D341Med (cell line): ENCODE measurements at places on chromosomes 1 and 21.

- DNase-seq = no peak
Observed at GRCh38 chr1:185646202-185646683, 87.9 kb upstream of the HMCN1 start.

GRCh38 chr1:18110598-18110939, 3.0 kb downstream of the IGSF21 start:
- no peak for DNase-seq

GRCh38 chr1:47725511-47725991, 271.6 kb downstream of the TRABD2B start:
- DNase-seq = no peak

DNA sequence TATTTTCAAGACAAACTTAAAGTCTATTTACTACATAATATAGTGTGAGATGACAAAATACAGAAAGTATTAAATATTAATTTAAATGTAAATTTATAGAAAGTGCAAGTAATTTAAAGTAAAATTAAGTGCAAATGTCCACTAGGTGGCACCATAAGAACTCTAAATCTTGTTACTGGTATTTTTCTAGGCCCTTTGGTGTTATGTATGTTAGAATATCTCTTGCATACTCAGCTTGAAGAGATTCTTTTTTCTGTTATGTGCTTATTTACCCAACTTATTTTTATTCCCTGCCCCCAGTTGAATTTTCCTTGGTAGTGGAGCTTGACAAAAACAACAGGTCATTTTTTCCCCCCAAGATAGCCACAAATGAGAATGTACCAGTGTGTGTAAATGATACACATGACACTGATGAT, 71.5 kb downstream of the RPS6KC1 start:
- no peak for DNase-seq

- DNase-seq = no peak
Observed at GRCh38 chr1:220786057-220786336, 716 bp upstream of the MTARC1 start.

DNA sequence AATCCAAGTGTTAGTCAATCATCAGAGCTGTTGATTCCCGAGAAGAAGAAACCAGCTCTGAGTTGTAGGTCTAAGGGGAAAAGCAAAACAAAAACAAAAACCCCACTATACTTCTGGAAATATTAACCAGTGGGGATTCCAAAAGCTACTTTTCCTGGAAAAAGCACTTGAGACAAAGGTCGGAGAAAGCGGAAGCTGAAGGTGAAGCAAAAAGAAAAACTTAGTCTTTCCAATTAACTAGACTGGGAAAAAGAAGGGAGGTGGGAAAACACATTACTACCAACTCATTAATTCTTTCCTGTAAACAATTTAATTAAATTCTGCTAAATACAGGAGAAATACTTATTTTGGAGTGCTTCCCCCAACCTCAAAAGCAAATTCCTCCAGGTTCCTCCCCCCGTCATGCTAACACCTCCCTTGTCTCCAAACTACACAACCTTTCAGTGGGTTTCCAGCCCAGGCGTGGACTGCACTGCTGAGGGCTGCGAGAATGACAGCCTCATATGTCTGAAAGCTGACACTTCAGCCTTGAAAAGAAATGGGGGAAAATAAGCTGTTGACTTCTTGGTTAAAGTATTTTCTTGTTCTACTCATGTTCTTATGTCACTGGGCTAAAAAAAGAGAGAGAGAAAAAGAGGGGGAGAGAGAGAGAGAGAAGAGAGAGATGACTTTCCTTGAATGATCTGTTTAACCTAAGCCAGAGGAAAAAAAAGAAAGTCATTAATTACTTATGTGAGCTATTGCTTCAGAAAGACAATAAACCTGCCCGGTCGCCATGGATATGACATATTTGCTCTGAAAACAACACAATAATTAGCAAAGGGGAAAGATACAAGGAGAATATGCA, 5.1 kb downstream of the CASZ1 start:
- DNase-seq = no peak
